Ascending aorta (tissue), 2 donors: ENCODE measurements at places on chromosomes 5 and 9.

DNA sequence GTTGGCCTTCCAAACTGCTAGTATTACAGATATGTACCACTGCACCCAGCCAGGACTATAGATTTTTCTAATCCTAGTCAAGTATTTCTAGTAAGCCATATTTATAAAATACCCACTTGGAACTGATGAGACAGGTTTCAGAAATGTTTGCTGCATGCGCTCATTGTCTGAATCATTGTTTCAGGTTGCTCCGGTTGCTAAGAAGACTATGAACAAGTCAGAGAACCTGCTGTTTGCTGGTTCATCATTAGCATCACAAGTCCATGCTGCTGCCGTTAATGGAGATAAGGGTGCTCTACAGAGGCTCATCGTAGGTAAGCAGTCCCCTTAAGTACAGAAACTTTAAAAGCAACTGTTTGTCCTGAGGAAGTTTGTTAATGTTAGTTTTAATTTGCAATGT is 5.3 kb downstream of the INVS start:
- no peak for DNase-seq

DNA sequence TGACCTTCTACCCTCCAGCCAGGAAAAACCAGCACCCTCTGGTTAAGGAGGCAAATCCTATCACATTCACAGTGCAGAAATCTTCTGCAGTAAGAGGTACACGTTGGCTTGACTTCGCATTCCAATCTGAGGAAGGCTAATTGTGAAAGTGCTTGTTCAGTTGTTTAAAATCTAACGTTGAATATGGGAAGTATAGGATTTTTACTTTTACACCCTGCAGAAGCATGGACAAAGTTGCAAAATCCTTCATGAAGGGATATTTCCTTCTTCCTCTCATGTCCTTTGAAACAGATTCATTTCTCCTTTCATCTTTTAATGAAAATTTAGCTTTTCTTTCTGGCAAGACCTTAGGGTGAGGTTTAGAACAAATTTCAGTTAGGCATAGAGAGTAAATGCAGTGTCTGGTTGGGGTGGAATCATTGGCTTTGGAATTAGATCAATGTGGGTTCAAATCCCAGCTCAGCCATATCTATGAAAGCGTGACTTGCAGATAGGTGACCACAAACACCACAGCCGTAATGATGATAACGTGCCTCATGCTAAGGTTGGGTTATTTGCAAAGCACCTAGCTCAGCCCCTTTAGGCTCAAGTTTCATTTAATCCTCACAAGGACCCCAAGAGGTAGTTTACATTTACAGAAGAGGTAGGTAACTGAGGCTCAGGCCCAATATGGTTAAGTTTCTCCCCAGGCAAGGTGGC is 42.2 kb upstream of the C5orf58 start:
- no peak for DNase-seq

- DNase-seq: no peak
Measured at GRCh38 chr9:77843871-77844155, 187.8 kb downstream of the GNAQ start.

DNA sequence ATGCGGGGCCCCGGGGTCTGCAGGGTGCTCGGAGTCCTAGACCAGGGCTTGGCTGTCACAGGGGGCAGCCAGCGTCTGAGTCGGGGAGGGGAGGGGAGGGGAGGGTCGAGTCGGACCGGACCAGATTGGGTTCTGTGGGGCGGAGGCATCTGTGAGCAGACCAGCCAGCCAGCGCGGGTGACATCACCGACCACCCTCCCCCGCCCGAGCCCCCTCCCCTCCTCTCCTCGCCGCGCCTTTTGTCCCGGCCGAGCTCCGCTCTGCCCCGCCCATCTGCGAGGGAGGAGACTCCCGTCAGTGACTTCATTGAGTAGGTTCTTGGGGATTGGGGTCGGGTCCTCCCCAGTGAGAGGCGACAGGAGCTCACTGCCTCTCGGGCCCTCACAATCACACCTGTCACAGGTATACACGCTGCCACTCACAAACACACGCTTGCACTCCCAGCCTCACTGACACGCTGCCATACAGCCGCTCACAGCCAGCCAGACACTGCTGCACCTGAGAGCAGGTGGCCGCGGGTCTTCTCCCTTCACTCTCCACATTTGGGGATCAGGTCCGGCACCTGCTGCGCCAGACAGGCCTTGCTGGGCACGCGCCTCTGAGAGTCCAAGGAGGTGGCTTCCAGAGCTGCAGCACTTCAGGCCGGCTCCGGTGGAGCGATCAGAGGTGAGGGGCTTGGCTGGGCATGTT is 546 bp downstream of the DNAJB5 start:
- peak; percentile 54 for DNase-seq

DNA sequence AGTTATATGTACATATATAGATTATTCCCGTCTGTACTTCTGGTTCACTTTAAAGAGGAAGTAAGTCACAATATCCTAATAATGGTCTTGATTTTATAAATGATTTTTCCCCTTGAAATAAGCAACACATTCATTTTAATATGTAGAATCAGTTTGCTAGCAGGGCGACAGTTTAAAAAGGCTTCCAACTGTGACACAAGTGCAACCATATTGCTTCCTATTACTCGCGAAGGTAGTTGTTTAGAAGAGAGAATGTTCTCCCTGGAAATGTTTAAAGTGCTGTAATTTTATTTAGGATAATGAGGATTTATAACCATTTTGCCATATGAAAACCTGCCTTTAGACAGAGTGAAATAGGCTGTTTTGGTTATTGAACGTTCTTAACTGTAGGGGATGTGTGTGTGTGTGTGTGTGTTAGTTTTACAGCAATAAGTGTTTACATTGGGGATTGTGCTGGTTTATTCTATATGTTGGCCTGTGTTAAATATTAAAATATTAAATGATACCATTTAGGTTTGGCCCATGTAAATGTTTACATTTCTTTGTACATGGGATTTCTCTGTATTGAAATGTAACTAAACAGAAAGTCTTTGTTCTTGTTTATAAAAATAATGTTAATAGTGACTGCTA is 138.3 kb downstream of the PBX3 start:
- DNase-seq: no peak

GRCh38 chr5:136425921-136426320 is 60.6 kb upstream of the TRPC7 start:
- no peak for DNase-seq

- DNase-seq: no peak
Measured at GRCh38 chr5:110262749-110263148, 463.7 kb downstream of the TMEM232 start.

DNA sequence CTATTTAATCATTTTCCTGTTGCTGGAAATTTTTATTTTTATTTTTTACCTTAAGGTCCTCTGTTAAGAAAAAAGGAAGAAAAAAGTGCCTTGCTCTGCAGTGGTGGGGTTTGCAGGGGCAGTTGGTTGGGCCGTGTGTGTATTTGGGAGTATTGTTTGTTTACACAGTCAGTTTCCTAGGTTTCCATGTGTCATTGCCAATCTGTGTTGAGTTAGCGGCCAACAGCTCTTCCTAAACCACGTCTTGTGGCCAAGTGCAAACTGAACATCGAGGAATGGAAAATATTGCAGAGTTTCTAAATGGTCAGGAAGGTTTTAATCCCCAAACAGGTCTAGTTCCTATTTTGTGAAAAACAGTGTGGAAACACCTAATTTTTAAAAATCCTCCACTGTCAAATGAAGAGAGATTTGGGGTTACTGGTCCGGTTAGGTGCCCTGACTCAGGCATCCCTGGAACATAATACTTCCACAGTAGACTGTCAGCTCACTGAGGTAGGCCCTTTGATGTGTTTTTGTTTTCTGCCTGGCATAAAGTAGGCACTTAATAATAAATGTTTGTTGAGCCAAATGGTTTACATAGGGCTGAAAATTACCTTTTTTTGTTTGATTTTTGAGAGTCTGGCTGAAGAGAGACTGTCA is 37.0 kb downstream of the MAMDC2 start:
- no peak for DNase-seq

GRCh38 chr5:32504989-32505596 is 60.6 kb upstream of the ZFR start:
- DNase-seq: peak; percentile 75
